Activated CD8-positive, alpha-beta memory T cell treated with anti-CD3 and anti-CD28 coated beads for 1 hour (primary cell): ENCODE measurements at places on chromosomes 13 and 19.

GRCh38 chr19:43505941-43506340 lies 1.4 kb upstream of the PHLDB3 start:
- no peak for DNase-seq

DNA sequence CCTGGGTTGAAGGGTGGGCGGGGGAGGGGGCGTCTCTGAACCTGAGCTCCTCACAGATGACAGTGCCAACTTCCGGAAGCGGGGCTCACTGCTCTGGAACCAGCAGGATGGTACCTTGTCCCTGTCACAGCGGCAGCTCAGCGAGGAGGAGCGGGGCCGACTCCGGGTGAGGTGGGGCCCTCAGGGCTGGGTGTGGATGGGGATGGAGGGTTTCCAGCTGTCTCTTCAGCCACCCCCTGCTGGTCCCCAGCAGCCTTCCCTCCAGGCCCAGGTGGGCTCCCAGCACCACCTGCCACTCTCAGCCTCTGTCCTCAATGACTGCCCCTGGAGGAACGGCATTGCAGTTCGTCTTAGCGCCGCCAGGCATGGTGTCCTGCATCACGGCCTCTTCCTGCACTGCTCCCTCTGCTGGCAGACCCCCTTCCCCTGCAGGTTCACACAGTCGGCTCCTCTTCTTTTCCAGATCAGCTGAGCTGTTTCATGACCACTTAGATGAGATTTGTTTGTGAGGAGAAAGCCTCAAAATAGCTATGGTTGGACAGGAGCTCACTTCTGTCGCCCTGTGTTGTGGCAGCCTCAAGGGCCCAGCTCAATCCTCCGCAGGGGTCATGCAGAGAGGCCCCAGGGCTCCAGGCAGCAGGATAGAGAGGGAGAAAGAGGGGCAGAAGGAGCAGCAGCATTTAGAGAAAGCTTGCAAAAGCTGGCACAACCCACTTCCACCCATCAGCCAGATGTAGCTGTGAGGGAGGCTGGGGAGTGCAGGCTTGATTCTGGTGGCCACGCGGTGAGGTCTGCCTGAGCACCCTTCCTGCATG lies 2.5 kb upstream of the GARIN5A start:
- DNase-seq: no peak

GRCh38 chr19:9151367-9151766 lies 11.2 kb downstream of the ZNF317 start:
- no peak for DNase-seq

DNA sequence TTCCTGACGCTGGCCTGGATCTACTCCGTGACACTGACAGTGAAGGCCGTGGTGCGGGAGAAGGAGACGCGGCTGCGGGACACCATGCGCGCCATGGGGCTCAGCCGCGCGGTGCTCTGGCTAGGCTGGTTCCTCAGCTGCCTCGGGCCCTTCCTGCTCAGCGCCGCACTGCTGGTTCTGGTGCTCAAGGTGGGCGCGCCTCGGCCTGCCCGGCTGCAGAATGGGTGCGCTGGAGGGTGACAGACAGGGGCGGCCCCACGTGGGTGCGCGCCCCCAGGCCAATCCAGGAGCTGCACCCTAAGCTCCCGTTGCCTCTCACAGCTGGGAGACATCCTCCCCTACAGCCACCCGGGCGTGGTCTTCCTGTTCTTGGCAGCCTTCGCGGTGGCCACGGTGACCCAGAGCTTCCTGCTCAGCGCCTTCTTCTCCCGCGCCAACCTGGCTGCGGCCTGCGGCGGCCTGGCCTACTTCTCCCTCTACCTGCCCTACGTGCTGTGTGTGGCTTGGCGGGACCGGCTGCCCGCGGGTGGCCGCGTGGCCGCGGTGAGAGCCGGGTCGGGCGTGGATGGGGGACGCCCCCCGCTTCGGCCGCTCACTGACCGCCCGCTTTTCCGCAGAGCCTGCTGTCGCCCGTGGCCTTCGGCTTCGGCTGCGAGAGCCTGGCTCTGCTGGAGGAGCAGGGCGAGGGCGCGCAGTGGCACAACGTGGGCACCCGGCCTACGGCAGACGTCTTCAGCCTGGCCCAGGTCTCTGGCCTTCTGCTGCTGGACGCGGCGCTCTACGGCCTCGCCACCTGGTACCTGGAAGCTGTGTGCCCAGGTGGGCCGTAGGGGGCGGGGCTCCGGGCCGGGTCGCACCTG lies 7.2 kb downstream of the ABCA7 start:
- DNase-seq: no peak

- no peak for DNase-seq
These were observed 2.5 kb downstream of the BSG start for GRCh38 chr19:574658-575526.

DNA sequence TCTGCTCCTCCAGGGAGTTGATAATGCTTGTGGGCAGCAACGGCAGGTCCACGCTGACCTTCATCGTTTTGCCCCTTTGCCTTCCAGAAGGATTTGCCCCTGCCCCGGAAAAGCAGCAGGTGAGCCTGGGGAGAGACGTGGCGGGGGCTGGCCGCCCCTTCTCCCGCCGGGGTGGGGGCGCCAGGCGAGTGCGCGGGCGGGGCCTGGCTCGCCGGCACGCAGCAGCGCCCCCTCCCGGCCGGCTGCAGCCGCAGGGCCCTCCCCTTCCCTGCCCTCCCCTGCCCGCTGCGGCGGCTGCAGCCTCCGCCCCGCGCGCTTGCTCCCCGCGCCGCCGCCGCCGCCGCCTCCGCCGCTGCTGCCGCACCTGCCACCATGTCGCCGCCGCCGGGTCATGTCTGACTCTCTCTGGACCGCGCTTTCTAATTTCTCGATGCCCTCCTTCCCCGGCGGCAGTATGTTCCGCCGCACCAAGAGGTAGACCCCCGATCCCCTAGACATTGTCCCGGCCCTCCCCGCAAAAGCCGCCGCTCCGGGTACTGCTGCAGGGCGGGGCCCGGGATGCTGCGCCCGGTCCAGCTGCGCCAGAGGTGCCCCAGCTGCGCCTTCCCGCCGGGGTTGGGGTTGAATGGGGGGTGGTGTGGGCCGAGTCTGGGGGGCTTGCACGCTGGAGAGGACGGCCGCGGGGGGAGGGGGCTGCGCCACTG lies at the start of gene MAST1:
TSS of gene MAST1 (plus strand) at position 334 of the 704 bp plus-strand sequence. CDS start at position 392, 58 bp downstream.
- no peak for DNase-seq

GRCh38 chr13:113499936-113500335 lies 9.4 kb upstream of the DCUN1D2 start:
- no peak for DNase-seq

GRCh38 chr13:92963029-92963428 lies 263.6 kb upstream of the GPC6 start:
- no peak for DNase-seq

DNA sequence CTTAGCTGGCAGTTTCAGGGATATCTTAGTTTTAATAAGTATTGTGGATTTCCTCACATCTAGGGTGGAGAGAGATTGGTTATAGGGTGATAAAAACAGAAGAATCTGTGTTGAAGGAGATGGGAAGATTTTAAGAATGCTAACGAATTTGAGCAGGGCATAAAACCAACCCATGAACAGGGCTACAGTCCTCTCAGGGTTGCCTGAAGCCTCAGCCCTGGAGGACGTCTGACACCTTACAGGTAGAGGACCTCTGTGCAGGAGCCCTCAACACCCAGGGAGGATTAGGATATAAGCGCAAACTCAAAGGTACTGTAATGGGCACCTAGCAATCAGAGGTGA lies 461 bp upstream of the WASF3 start:
- no peak for DNase-seq

GRCh38 chr19:8608941-8609278 lies 1.6 kb downstream of the ADAMTS10 start:
- no peak for DNase-seq

- DNase-seq: no peak
These were observed 57.2 kb downstream of the NHLRC3 start for GRCh38 chr13:39095500-39095899.

GRCh38 chr19:53183146-53183764 lies 9.9 kb downstream of the ZNF665 start:
- no peak for DNase-seq

- no peak for DNase-seq
These were observed 28.6 kb downstream of the ALOX5AP start for GRCh38 chr13:30763786-30764413.

- DNase-seq: no peak
These were observed 6.5 kb upstream of the S1PR4 start for GRCh38 chr19:3171894-3172672.

GRCh38 chr13:41973247-41973741 lies 12.4 kb upstream of the VWA8 start:
- no peak for DNase-seq

DNA sequence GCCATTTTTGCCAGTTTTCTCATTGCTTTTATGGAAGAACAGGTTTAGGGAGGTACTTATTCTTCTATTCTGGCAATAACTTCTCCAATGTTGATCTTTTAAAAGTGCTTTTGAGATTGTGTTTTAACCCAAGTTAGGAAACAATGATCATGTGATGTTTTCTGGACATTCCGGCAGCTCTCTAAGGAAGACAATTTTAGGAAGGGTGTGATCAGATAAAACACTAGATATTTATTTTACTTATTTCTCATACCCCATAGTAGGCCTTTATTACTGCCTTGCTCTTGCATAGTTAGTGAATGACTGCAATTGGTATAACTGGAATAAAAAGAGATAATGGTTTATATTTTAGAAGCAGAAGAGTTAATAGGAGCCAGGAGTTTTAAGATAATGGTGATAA lies 68.4 kb upstream of the SPATA13 start:
- DNase-seq: no peak

DNA sequence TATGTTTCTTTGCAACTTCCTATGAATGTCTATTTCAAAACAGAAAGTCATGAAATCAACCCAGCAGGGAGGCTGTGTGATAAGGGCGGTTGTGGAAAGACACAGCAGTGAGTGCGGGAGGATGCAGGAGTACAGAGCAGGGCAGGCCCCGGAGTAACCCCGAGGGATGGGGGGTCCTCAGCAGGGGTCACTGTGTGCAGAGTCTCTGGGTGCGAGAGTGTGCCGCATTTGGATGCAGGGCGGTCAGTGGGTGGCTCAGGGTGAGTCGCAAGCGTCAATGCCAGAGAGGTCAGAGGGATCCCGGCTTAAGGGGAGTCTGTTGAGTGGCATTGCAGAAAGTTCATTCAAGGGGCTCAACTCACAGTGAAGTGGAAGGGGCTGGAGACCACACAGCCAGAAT lies 147.8 kb downstream of the STK24 start:
- no peak for DNase-seq

DNA sequence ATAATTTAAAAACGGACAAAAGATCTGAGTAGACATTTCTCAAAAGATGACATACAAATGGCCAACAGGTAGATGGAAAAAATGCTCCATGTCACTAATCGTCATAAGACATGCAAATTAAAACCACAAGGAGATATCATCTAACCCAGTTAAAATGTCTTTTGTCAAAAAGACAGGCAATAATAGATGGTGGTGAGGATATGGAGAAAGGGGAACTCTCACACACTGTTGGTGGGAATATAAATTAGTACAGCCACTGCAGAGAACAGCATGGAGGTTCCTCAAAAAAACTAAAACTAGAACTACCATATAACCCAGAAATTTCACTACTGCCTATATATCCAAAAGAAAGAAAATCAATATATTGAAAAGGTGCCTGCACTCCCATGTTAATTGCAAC lies 37.9 kb downstream of the OR10H4 start:
- no peak for DNase-seq

- DNase-seq: no peak
These were observed 175.7 kb downstream of the FGF9 start for GRCh38 chr13:21846605-21847004.

GRCh38 chr19:6572217-6572616 lies 18.7 kb downstream of the CD70 start:
- no peak for DNase-seq

DNA sequence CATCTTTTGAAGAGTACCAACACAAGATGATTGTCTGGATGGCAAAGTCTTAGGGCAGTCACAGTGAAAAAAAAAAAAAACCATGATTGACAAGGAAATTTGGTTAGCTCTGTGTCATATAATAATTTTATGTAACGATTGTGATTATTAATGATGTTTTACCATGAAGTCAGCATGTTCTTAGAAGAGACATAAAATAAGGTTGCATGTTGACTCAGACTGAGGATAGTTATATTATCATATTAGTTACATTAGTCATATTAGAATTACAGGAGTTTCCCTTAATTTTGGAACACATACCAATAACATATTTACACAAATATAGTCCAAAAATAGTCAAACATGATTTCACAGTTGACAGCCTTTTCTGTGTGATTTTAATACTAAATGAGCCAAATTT lies 5.7 kb downstream of the ZNF431 start:
- DNase-seq: no peak

DNA sequence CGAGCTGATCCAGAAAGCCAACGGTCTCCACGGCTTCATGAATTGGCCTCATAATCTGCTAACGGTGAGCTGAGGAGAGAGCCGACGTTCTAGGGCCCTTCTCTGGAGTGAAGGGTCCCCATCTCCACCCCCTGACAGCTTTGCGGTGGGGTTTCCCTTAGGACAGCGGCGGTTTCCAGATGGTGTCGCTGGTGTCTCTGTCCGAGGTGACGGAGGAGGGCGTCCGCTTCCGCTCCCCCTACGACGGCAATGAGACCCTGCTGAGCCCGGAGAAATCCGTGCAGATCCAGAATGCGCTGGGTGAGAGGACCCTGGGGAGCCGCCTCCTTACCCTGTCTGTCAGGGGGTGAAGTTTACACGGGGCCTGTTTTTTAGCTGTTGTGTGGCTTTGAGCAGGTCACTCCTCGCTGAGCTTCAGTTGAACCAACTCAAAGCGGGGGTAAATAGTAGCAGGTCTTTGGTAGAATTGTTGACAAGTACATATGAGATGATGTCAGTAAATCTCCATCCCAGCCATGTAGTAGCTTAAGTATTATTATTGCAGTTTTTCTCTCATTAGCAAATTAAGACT lies 801 bp downstream of the QTRT1 start:
- DNase-seq: no peak

- DNase-seq: no peak
These were observed 22.0 kb upstream of the TEX29 start for GRCh38 chr13:111298214-111298975.

DNA sequence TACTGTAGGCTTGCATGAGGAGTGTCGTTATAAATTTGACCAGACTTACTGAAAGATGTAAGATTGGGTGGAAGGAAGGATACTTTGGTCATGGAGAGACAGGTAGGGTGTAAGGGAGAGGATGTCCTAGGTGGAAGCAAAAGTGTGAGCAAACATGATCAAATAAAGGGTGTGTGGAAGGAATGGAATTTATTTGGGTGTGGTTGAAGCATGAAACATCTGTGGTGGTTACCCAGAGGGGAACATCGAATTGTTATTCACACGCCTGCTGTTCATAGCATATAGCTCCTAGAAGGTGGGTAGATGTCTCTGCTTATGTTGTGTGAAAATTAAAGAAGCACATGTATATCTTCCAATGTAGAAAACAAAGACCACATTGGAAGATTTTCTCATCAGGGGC lies 157.7 kb downstream of the ATP8A2 start:
- DNase-seq: no peak

GRCh38 chr13:90272356-90272755 lies 1075.1 kb upstream of the MIR17HG start:
- DNase-seq: no peak
